Activated CD4-positive, alpha-beta T cell treated with anti-CD3 and anti-CD28 coated beads, Interleukin-2, amount 50 U/mL, for 24 hours (primary cell): ENCODE measurements at places on chromosomes 4 and X.

- DNase-seq, result no peak
Measured at GRCh38 chrX:105241056-105241455, 20.6 kb upstream of the TEX13A start.

DNA sequence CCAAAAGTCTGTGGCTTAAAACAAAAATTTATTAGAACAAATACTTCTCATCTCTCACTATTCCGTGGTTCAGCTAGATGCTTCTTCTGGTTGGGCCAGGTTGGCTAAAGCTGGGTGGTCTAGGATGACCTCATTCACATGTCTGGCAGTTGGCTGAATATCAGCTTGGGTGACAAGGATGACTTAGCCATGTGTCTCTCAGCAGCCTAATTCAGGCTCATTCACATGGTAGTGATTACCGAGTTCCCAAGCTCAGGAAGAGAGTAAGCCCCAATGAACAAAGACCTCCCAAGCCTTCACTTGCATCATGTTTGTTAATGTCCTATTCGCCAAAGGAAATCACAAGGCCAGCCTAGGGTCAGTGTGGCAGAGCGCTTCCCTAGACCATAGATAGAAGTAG, 119.4 kb downstream of the FANCB start:
- DNase-seq, result no peak

DNA sequence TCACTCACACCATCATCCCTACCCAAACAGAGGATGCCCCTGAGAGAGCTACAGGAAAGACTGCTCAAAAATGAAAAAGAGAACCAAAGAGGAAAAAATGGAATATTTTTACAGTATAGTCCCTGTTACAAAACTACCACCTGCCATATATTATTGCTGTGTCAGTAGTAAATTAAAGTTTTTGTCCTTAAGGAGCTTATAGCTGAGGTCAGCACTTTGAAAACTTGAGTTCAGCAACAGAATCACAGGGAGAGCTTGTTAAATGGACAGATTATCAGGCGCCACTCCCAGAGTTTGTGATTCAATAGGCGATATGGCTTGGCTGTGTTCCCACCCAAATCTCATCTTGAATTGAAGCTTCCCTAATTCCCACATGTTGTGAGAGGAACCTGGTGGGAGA, 71.9 kb upstream of the FAM9A start:
- DNase-seq, result no peak

DNA sequence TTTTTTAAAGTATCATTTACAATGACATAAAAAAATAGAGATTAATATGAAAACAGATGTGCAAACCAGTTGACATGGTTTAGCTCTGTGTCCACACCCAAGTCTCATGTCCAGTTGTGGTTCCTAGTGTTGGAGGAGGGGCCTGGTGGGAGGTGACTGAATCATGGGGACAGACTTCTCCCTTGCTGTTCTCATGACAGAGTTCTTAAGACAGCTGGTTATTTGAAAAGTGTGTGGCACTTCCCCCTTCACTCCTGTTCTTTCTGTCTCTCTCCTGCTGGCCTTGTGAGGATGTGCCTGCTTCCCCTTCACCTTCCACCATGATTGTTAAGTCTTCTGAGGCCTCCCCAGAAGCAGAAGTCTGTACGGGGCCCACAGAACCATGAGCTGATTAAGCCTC, 23.8 kb downstream of the CNOT6L start:
- no peak for DNase-seq

GRCh38 chr4:72846280-72847111, 223.0 kb downstream of the COX18 start:
- DNase-seq, result no peak

DNA sequence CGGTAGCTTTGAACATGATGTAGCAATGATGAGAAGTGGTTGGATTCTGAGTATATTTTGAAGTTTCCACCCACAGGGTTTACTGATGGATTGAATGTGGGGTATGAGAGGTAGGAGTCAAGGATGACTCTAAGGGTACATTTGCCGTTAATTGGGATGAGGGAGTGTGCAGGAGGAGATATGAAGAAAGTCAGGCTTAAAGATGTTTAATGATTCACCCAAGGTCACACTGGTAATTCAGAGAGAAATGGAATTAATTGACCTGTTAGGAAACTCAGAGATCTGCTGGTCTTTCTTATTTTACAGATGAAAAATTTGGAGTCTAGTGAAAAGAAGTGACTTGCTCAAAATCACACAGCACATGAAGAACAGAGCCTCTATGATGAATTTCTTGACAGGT, 390.7 kb downstream of the GBA3 start:
- DNase-seq, result no peak

GRCh38 chr4:29199025-29199424, 1521.1 kb upstream of the PCDH7 start:
- no peak for DNase-seq

DNA sequence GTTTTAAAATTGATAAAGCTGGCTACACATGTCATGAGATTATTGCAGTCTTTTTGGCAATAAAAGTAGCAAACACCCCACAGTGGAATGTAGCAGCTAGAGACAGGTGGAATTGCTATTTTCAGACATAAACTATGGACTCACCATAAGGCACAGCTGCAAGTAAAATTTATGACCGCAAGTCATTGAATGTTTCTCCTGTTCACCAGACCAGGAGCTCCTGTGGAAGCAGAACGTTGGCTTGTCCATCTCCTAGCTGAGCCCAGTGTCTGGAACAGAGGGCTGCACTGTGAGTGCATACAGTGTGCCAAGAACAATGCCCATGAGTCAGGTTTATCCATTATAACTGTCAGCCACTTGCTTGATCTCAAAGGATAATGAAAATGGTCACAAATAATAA, 538.2 kb downstream of the INPP4B start:
- DNase-seq, result no peak

GRCh38 chr4:57131849-57132742, 21.9 kb upstream of the IGFBP7 start:
- DNase-seq, result no peak

DNA sequence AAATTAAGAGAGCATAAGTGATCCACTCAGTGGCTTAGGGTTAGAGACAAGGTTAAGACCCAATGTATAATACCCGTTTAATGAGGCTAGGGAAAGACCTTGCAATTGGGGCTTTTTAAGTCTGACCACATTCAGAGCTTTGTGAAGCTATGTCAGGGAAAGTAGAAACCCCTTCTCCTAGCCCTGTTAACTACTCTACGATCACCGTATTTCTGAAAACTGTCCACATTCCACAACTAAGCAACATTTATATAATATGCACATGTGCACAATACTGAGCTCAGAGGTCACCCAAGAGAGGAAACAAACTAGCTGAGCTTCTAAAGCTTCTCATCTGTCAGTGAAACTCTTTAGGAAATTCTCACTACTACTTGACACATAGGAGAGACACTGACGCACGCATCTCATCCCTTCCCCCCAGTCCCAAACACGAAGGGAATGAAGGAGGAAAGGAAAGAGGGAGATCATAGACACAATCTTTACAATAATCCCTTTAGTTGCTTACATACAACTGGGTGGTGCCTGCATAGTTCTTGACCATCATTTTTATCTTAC, 56.2 kb downstream of the METTL14 start:
- no peak for DNase-seq

DNA sequence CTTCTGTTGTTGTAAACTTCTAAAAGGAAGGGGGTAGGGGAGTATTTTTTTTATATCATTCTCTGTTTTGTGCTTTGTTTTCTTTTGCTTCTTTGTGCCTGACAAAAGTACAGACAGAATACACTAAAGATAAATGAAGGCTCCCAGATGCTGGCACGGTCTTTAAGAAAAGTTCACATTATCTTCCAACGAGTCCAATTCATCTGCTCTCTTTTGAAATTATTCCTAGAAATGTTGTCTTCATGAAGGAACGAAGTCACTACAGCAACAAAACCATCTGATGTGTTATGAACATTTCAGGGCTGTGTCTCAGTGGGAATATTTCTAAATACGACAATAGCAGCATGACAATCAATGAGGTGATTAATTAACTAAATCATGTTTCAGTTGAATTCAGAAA, 813.8 kb upstream of the HTR2C start:
- no peak for DNase-seq

- no peak for DNase-seq
Measured at GRCh38 chr4:6268650-6269615, 717 bp upstream of the WFS1 start.

GRCh38 chr4:127229855-127230608, 402.7 kb upstream of the INTU start:
- no peak for DNase-seq

DNA sequence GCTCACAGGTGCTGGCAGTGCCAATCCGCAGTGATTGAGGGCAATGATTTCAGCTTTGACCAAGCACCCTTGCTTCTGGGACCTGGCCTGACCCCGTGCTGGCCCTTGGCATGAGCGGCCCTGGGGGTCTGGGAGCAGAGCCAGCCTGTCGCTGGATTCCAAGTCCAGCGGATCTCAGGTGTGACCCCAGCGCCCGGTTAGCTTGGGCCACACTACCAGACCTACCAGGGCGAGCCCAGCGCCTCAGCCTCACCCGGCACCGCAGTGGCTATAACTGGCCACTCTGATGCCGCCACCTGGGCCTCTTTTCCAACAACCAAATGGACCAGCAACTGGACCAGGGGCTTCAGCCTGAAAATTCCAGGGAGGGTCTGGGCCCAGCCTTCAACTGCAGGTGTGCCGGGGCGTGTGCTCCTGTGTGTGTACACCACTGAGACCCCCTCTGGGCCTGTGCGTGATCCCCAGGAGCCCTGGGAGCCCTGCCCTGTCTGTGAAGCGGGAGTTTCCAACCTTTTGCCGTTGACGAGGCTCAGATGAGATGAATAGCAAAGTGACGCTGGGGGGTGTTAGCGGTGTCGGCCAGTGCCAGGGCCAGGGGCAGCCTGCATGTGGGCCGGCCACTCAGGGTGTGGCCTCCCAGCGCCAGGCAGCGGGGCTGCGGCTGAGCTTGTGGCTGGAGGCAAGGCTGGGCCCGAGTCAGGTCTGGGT, 658 bp downstream of the SH3TC1 start:
- no peak for DNase-seq

DNA sequence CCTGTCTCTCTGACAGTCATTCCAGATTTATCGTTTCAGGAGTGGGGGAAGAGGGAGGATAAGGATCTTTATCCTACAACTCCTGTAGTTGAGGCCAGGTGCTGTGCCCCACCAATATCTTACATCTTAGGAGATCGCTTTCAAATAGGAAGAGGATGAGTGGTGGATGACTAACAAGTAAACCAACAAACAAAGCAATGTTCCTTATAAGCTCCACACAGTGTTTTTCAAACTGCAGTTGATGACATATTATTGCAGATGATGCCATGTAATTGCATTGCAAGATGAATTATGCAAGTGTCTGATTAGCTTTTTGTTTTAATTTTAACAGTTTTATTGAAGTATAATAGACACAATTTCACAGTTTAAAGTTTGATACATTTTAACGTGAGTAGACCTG, 35.8 kb upstream of the TMEM164 start:
- DNase-seq, result no peak

DNA sequence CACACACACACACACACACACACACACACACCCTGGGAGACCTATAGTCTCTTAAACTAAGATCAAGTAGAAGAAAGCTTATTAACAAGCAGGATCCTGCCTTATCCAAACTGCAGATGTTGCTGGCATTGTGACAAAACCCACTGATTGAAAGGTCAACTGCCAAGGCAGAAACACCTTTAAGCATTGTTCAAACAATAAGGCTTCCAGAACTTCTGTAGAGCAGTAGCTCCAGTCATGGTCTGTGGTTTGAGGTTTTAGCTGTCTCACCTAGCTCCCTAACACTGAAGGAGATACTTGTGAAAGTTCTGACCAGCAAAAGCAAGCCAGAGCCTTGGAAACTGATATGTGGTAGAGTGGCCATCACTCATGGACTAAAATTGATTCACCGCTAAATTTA, 59.8 kb downstream of the PTCHD1 start:
- no peak for DNase-seq

DNA sequence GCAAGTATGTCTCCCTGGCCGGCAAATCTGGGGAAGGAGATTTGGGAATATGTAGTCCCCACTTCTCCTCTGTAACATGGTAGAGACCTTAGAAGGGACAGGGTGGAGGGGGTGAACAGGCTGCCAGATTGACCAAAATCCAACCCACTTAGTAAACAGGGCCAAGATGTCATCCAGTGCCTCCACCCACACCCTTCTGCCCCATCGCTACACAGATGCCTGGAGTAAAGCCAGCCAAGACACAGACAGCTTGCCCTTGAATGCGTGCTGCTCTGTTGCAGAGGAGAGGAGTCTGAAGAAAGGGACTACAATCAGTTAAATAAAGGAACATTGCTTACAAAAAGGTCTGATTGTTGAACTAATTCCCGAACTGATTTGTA, 160.1 kb upstream of the LDB2 start:
- no peak for DNase-seq

- DNase-seq, result no peak
Measured at GRCh38 chr4:109590905-109591304, 30.9 kb downstream of the MCUB start.

- DNase-seq, result no peak
Measured at GRCh38 chr4:171472230-171472629, 341.0 kb upstream of the GALNTL6 start.

GRCh38 chrX:117982694-117983392, 133.8 kb downstream of the KLHL13 start:
- no peak for DNase-seq

DNA sequence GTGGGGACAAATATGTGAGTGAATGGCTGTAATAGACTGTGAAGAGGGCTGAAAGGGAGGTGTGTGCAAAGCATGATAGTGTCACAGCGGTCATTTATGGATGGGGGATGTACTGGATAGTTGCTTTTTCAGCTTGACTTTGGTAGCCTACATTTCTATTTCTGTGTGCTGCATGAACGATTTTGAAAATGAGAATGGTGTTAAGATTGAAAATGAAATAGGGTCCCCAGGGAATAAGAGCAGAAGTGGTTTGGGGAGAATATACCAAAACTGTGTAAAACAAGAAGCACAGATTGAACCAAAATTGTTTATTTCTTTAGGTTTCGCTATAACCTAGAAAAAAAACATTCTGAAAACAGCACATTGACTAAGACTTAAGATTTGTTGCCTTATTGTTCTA, 58.8 kb upstream of the CLNK start:
- no peak for DNase-seq

DNA sequence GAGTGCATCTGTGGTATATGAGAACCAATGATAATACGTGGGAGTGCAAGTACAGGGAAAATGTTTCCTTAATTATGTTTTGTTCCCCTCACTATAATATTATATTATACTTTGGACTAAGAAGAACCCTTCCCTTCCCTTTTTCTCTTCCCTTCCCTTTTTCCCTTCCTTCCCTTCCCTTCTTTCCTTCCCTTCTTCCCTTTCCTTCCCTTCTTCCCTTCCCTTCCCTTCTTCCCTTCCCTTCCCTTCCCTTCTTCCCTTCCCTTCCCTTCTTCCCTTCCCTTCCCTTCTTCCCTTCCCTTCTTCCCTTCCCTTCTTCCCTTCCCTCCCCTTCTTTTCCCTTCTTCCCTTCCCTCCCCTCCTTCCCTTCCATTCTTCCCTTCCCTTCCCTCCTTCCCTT, 36.9 kb upstream of the VSIG4 start:
- DNase-seq, result no peak

- peak; percentile 51 for DNase-seq
Measured at GRCh38 chrX:153763989-153764755, at the start of gene PLXNB3. Gene PLXNB3 (plus strand): TSS chrX:153764249. CDS start chrX:153765536, 1,287 bp downstream.

DNA sequence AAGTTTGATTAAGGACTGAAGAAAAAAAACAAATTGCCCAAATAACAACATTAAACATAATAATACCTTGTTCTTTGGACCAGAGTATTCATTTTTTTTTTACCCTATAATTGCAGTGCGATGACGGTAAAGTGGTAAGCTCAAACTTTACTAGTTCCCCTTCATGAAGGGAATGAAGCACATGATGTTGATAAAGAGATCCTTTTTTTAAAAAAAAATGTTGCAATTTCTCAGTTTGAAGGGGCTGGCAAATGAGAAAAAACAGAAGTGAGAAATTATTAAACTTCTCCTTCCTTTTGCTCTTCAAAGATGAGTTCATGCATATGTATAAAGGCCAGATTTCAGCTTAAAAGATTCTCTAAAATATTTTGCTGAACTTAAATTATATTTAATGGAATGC, 231.7 kb downstream of the C4orf33 start:
- DNase-seq, result no peak
